Heart left ventricle (tissue), 16 donors: ENCODE measurements at places on chromosomes 4 and X. TPM values are rescaled to one million over a fixed set of nuclear protein-coding genes. Genes with fewer than 3 reads are reported as not detected.

DNA sequence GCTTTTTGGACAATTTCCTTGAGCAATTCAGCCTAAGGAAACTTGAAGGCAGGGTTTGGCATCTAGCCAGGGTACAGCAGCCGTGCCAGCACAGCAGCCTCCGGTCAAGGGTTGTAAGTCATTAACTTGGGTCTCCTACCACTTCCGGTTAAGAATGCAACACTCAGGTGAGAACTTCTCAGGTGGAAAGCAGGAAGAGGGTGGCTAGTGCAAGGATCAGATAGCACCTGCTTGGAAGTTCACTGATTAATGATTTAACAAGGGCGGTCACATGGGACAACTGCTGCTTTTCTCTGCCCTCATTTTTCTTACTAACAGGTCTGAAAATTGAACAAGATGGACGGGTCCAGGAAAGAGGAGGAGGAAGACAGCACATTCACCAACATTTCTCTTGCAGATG is 30.1 kb upstream of the SCOC start:
- no peak for DNase-seq

DNA sequence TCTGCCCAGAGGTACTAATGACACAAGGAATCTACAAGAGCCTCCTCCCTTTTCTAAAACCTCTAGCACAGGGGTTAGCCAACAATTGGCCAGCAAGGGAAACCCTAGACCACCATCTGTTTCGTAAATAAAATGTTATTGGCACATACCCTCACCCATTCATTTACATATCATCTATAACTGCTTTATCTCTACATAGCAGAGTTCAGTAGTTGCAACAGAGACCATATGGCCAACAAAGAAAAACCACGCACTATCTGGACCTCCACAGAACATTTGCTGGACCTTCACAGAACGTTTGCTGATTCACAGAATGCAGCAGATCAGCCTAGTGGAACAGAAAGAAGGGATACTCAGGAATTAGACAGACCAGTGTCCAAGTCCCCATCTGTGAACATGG is 9.4 kb downstream of the SLC2A9 start:
- no peak for DNase-seq

- no peak for DNase-seq
Measured at GRCh38 chr4:4524364-4524763, 17.5 kb downstream of the STX18 start.

The DCAF4L1 gene
- 0.11 TPM for polyA plus RNA-seq

- DNase-seq: no peak
Measured at GRCh38 chr4:24266951-24267722, 317.2 kb downstream of the DHX15 start.

DNA sequence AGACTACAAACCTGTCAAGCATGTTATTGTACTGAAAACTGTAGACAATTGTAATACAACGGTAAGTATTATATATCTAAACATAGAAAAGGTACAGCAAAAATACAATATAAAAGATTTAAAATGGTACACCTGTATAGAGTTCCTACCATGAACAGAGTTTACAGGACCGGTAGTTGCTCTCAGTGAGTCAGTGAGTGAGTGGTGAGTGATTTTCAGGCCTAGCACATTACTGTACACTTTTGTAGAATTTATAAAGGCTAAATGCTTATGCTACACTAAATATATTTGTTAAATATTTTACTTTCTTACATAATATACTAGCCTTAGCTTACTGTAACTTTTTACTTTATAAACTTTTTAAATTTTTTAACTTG is 37.4 kb downstream of the PDGFC start:
- DNase-seq: no peak

The GLUD2 gene
- polyA plus RNA-seq: 0.42 TPM

GRCh38 chrX:153441981-153442380 is 3.9 kb downstream of the TREX2 start:
- no peak for DNase-seq

GRCh38 chr4:1736812-1737211 is 15.5 kb downstream of the TACC3 start:
- no peak for DNase-seq

- DNase-seq: no peak
Measured at GRCh38 chrX:40085102-40085551, 12.6 kb downstream of the BCOR start.

- peak; percentile 58 for DNase-seq
Measured at GRCh38 chrX:40132751-40133150, 35.0 kb upstream of the BCOR start.

GRCh38 chr4:133178956-133179355 is 29.9 kb downstream of the PCDH10 start:
- DNase-seq: no peak

GRCh38 chr4:2937146-2937857 is 25.9 kb downstream of the NOP14 start:
- DNase-seq: no peak

The ATP8A1 gene
- polyA plus RNA-seq: 6.4 TPM

The CHRDL1 gene
- 0.53 TPM for polyA plus RNA-seq

GRCh38 chrX:144896323-144896722 is 351.0 kb upstream of the SPANXN1 start:
- no peak for DNase-seq

DNA sequence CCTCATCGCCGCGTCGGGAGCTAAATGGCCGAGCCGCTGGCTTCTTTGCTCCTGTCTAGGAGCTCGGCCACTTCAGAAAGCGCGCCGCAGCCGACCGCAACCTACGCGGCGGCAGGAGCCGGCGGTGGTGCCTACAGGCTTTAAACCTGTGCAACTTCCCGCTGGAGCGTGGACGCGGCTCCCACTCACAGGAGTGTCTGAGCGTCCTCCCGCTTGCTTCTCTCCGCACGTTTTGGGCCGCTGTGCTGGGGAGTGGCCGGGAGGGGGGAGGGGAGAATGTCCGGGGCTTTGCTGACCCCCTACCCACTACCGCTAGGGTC is 1.0 kb downstream of the NHSL2 start:
- DNase-seq: peak; percentile 30

GRCh38 chr4:58191109-58191508 is 1080.9 kb upstream of the IGFBP7 start:
- DNase-seq: no peak

DNA sequence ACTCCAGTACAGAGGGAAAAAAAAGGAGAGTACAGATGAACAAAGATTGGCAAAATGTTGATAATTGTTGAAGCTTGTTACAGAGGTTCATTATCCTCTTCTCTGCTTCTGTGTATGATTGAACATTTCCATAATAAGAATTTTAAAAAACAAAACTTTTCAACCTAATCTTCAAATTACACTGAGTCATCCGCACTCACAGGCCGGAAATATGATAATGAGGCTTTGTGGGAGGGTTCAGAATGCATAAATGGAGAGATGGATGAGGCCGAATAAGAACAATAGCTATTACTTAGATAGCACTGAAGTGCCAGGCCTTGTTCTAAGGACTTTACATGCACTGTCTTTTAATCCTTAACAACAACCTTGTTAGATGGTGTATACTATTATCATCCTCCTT is 4.6 kb upstream of the ERCC6L start:
- DNase-seq: no peak
